Right cardiac atrium (tissue), 5 donors: ENCODE measurements at places on chromosomes 3 and 15. TPM values are rescaled to one million over a fixed set of nuclear protein-coding genes. Genes with fewer than 3 reads are reported as not detected.

DNA sequence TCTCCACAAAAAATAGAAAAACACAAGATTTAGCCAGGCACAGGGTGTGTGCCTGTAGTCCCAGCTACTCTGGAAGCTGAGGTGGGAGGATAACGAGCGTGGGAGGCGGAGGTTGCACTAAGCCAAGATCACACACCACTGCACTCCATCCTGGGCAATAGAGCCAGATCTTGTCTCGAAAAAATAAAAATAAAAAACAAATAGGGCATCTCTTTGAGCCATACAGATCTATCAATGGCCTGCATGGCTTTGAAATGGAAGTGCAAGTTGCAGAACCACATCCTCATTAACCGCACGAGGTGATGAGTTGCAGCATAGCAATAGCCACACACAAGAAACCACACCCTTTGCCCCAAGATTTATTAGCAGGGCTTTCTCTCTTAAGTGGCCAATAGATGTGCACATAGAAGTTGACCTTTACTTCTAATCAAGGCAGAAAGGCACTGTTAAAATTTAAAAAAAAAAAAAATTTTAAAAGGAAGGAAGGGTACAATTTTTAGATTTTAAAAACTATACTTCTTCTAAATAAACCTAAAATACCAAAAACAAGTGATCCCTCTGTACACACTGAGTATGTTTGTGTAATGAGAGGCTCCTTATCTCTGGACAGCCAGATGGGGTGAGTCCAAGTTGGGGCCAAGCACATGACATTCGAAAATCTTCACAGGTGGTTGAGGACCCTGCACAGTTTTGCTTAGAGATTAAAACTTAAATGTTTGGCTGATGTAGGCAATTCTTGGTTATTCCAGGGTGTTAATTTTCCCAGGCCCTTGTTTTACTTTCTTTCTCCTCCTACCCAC, 53.4 kb downstream of the FILIP1L start:
- no peak for DNase-seq

- DNase-seq = no peak
These were observed 113.8 kb upstream of the LINGO1 start for GRCh38 chr15:77746254-77747174.

DNA sequence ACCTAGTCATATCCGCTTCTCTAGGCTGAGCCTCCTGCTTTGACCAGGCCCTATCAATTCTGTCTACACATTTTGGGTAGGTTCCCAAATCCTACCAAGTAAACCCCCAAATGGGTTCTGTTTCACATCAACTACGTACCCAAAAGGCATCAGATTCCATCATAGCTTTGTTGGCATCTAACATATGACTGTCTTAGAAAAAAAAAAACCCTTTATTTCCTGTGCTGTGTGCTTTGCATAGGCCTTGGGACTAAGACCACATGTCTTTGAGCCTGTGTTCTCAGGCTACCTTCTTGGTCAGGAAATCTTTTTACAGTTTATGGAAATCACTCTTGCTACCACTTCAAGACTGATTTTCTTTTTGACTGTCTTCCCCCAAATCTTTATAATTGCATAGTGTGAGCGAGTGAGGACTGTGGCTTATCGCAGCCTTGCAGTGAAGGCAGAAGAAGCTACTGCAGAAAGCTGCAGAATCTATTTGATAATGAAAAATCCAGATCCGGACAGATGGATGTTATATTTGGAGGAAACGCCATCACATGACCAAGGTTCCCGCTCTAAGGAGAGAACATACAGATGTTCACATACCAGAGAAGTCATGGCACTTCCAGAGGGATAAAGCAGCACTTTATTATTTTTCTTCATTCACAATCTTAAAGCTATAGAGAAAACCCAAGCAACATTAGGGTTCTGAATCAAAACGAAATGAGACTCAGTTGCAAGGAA, 111.2 kb downstream of the EOMES start:
- no peak for DNase-seq

DNA sequence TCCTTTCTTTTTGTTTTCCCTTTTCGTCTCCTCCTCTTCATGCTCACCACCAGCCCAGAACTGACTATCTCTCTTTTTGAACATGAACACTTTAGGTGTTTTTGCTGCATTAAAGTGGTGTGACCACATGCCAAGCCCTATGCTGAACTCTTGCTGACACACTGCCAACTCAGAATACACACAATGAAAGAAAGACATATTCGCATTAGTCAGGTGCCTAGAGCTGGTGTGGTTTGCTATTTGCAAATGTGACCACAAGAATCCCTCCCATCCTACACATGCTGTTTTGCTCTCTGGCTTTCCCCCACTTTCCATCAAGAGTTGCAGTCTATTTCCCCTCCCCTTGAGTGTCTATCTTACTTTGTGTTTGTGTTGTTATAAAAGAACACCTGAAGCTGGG, 967.8 kb upstream of the CFAP20DC start:
- DNase-seq = no peak

- DNase-seq = no peak
These were observed 60.3 kb upstream of the CCNL1 start for GRCh38 chr3:157220211-157220610.

- DNase-seq = no peak
These were observed 210.4 kb downstream of the ERC2 start for GRCh38 chr3:56257826-56258225.

DNA sequence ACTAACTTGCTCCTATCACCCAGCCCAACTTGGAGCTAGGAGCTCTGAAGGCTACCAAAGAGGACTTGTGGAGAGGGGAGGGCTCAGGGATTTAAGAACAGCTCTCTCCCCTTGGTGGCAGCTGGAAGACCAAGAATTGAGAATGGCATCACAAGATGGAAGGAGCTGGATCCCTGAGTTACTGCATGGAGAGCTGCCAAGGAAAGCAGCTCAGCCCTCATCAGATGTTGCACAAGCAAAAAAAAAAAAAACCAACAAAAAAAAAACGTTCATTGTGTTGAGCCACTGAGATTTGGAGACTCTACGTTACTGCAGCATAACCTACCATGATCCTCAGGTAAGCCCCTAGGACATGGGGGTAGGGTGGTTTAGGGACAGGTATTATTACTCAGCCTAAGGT, 41.0 kb downstream of the ITGB5 start:
- peak; percentile 71 for DNase-seq

DNA sequence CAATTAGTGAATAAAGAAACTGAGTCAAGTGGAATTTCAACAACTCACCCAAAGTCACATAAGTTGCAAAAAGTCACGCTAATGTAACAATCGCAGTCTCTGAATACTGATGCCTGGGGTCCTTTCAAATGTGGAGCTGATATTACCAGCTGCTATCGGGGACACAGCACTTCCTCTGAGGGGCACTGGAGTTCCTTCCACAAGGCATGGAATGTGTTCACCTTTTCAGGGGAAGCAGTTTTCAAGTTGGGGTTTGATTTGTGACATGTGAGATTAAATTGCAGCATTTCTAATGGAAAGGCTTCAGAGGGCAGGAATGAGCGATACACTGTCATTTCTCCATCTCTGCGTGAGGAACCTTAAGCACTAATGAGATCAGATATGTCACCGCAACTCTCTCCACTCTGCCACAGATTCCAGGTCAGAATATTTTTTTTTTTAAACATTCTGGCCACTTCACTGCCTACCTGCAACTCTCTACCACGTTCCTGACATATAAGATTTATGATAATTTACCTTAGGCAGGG, 807.2 kb upstream of the CFAP20DC start:
- no peak for DNase-seq

DNA sequence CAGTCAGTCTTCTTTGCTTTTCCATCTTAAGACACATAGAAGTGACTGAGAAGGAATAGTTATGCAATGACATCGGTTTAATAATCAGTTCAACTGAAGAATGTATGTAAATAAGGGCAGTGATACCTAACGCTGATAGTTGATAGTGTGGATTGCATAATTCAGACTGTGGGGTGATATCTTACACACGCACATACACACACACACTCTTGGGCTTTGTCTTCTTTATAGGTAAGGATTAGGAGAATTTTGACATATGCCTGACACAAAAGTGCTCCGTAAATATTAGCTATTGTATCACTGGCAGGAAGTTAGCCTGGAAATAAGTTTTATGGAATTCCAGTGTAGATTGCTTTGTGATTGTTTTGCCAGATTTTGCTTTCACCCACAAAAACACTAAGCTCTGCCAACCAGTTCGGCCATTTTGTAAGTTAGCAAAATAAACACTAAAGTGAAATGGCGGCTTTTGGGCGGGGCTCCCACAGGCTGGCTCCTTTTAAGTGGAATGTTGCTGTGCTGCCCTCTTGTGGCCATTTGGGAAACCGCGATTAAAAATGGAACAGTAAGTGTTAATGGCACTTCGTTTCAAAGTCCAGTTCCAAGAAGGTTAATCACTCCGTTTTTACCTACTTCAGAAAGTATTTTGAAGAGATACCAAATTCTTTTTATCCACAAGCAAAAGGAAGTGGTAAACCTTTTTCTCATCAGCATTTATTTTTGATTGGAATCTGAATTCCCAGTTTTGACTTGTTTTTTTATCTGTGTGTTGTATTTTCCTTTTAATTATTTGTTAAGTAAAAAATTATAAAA, 17.7 kb downstream of the CHD2 start:
- DNase-seq = peak; percentile 93

DNA sequence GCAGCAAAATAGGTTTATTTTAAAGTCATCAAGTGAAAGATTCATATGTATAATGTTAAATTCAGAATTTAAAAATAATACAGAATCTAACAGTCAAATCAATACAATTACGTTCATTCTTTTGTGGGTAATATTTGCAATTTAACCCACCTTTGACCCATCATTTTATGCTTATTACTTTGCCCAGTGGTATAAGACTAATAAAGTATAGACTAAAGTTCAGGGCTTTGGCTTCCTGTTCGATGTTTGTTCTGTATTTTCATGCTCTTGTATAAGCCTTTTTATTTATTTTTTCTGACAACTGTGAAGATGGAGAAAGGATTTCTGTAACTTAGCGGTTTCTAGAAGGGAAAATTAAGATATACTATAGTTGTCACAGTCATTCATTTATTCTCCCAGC, 44.3 kb upstream of the EIF3J start:
- DNase-seq = no peak

- DNase-seq = peak; percentile 49
These were observed 581 bp downstream of the IP6K1 start for GRCh38 chr3:49785565-49786356.

DNA sequence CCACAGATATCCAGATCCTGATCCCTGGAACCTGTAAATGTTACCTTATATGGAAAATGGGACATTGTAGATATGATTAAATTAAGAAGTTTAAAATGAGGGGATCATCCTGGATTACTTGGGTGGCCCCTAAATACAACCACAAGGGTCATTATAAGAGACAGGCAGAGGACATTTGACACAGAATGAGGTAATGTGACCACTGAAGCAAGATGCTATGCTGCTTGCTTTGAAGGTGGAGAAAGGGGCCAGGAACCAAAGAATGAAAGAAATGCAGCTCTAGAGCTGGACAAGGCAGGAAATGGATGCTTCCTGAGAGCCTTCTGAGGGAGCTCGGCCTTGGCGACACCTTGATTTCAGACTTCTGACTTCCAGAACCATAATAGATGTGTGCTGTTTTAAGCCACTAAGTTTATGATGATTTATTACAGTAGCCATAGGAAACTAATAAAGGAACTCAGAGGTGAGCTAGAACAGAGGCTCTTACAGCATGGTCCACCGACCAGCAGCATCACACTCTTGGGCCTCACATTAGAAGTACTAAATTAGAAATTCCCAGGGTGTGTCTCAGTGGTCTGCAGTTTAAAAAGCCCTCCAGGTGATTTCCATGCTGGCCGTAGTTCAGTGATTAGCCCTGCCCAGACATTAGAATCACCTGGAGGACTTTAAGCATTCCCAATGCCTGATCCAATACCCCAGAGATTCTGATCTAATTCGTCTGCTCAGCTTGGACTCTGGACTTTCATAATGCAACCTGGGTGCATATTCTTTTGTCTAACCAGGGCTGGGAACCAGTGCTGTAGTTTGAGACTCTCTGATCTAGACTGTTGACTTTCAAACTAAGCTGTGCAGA, 7.5 kb downstream of the COLQ start:
- DNase-seq = no peak

DNA sequence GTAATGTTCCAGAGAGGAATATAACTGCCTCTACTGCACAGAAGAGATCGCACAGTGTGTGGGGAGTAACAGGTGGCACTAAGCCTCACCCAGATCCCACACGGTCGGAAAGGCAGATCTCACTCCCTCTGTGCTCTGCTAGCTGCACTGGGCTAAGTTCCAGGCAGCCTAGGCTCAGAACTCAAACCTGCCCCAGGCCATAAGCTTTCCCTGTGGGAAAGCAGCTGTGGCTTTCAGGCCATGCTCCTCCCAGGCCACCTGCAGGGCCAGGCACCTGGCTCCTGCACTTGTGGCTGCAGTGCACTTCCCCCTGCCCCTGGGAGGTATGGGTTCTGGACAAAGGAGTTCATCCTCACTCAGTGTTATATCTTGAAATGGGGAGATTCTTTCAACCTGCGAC, 27.5 kb downstream of the PCCB start:
- no peak for DNase-seq

DNA sequence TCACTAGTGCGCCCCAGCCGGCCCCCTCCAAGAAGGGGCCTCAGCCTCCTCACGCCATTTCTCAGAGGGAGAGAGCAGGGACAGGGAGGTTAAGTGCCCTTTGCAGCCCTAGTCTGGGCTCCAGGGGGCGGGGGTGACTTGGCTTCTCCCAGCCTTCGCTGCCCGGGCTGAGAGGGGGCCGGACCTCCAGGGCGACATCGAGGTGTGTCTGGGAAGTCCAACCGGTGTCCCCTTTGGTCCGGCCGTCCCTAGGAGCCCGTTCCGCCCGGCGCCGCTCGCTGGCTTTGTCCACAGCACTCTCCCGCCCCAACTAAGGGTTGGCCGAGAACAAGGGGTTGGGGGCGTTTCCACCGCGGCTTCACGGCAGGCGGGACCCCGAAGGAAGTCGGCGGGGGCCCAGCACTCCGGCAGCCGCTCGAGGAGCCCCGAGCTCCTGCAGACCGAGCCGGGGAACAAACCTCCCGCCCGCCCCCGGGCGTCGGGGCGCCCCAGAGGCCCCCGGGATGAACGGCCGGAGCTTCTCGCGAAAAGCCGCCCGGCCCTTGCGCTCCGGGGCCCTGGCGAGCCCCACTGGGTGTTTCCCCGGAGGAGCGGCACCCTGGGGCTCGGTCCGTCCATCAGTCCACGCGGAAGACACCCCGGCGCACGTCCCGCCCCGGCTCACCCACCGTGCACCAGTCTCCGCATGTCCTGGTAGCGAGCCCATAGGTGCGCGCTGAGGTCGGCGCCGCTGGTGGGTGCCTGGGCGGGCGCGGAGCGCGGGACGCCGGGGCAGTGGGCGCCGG, 627 bp downstream of the NT5DC2 start:
- DNase-seq = peak; percentile 63

- DNase-seq = no peak
These were observed 365.2 kb downstream of the TUSC7 start for GRCh38 chr3:117074826-117075225.

Gene RNU5B-1
- 41.1 TPM for total RNA-seq

Gene CYP1A1
- not detected for total RNA-seq

Gene SCAANT1
- total RNA-seq = not detected

Gene HDC
- 0.62 TPM for total RNA-seq

Gene FMN1
- total RNA-seq = 8.5 TPM

Gene USP50
- not detected for total RNA-seq

Gene TRPM1
- not detected for total RNA-seq

Gene CX3CR1
- total RNA-seq = 1.0 TPM

Gene AADAC
- total RNA-seq = 0.44 TPM
